DMS53 (cell line): ENCODE measurements at places on chromosomes 16 and 17.

GRCh38 chr16:81883235-81883634, 104.1 kb downstream of the PLCG2 start:
- DNase-seq: peak; percentile 83

DNA sequence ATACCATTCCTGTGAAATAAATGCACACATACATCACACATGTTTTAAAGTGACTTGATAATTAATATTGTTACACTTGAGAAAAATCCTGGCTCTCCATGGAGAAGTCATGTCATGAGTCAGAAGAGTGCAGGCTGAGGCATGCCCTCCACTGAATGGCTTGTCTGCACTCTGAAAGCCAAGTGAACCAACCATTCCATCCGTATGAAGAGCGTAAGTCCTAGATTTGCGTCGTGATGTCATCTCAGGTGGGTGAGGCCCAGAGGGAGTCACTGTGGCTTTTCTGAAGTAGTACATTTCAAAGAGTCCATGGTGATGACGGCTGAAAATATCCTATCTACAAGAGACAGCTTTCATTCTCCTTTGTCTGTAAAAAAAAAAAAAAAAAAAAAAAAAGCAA, 83.5 kb upstream of the IRX5 start:
- DNase-seq: peak; percentile 29

- DNase-seq: no peak
These were observed 159.2 kb downstream of the XYLT1 start for GRCh38 chr16:17311333-17312093.

GRCh38 chr17:48012151-48012520, 25.5 kb downstream of the COPZ2 start:
- peak; percentile 90 for DNase-seq

DNA sequence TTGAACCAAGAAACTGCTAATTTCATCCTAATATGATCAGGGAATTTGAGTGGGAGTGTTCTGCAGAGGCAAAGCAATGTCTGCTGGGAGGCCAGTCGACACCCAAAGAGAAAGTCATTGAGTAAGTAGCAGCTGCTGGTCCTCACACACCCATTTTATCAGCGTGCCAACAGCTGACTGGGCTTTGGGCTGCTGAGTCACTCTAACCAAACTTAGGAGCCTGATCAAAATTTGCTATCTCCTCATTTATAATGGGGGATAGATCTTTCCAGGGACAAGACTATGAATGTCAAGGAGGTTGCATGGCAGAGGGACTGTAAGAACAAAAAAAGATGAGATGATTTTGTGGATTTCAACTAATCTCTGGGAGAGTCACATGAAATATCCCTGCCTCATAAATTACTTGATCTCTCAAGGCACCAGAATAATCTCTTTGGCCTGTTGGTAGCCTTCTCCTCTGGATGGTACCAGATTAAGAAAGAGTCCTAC, 32.9 kb downstream of the CPSF4L start:
- peak; percentile 85 for DNase-seq

- DNase-seq: no peak
These were observed 788 bp downstream of the METTL22 start for GRCh38 chr16:8622315-8622656.

DNA sequence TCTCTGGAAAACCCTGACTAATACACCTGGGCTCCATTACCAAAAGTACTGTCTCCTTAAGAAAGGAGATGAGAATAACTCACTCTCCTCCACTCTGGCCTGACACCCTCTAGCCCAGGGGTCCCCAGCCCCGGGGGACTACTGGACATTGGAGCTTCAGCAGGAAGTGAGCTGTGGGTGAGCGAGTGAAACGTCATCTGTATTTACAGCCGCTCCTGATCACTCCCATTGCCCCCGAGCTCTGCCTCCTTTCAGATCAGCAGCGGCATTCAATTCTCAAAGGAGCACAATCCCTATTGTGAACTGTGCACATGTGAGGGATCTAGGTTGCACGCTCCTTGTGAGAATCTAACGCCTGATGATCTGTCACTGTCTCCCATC, 126.3 kb upstream of the TNRC6C start:
- DNase-seq: no peak

DNA sequence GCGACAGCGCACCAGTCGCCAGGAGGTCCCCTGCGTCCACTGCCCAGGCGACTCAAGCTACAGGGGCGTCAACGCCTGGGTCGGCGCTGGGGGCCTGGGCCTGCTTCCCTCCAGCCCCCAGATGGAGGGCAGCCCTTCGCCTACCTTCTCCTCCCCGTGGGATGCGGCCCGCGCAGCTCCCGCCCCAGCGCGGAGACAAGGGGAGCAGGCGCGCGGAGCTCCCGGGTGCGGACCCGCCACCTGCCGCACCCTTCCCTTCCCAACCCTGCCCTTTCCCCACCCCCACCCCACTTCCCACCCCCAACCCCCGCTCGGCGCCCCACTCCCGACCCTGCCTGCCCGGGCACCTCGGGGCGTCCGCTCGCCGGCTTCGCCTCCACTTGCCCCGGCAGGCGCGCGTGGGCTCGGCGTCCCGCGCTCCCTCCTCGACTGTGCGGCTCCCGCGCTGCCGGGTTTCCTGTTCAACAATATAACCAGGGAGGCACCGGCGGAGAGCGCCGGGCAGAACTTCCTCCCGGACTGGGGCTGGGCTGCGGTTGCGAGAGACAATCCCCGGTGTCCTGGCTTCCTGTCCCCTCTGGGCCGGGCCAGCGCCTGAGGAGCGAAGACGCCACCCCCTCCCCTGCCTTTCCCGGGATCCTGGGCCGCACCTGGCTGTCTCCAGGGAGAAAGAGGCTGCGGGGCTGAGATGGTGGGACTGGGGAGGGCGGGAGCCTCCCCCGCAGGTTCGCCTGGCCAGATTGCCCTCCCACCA, at the start of gene ARHGAP27:
Gene ARHGAP27, minus strand, starts transcription at position 466 of the 754 bp plus-strand sequence. CDS start 2,591 bp downstream, outside the sequence.
- peak; percentile 85 for DNase-seq

- no peak for DNase-seq
These were observed 82.9 kb upstream of the CHMP6 start for GRCh38 chr17:80908776-80909175.

DNA sequence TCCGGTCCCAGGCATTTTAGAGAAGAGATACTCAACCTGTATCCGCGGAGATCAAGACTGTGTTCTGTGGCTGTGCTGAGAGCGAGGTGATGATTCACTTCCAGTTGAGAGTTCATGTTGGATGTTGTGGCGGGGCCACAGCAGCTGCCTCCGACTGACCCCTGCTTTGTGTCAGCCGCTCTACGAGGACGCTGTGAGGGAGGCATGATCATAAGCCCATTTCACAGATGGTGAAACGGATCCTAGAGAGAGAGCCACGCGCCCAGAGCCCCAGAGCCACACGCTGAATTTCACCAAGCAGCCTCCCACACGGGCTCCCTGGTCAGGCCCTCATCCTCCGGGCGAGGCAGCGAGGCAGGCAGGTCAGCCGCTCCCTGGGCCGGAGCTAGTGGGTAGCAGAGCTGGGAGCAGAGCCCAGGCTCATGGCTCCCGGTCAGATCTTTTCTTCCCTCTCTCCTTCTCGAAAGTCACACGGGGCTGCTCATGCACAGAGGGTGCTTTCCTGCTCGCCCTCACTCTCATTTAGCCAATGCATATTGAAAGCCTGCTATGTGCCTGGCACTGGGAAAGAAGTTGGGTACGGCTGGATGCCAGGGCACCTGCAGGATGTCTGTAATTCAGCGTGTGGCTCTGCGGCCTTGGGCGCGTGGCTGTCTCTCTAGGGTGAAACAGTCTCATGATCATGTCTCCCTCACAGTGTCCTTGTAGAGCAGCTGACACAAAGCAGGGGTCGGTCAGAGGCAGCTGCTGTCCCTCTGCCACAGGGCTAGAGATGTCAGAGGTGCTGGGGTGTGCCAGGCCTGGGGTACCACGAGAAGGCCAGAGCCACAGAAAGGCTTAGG, 155.6 kb upstream of the CHMP6 start:
- DNase-seq: no peak

- DNase-seq: no peak
These were observed 75.4 kb downstream of the DNAH3 start for GRCh38 chr16:21075252-21075651.

- DNase-seq: peak; percentile 78
These were observed 14.4 kb downstream of the GUCY2D start for GRCh38 chr17:8016632-8017424.

GRCh38 chr17:78238823-78239488, 7.5 kb downstream of the TMEM235 start:
- DNase-seq: no peak

GRCh38 chr16:84631153-84631466, 13.2 kb upstream of the COTL1 start:
- DNase-seq: no peak

DNA sequence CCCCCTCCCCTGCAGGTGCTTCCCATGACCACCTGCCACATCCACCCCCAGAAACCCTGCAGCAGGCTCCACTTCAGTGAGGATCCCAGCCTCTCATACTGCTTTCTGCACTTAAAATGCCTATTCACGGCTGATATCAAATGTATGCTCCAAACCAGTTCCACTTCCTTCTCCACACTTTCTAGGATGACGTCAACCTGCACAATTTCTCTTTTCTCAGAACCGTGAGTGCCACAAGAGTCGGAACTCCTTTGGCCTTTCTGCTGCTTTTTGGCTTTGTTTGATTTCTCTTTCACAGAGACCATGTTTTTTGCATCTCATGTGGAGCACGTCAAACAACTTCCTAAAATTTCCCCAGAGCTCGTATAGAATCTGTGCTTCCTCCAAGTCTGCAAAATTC, 378.8 kb upstream of the TNRC6C start:
- no peak for DNase-seq

DNA sequence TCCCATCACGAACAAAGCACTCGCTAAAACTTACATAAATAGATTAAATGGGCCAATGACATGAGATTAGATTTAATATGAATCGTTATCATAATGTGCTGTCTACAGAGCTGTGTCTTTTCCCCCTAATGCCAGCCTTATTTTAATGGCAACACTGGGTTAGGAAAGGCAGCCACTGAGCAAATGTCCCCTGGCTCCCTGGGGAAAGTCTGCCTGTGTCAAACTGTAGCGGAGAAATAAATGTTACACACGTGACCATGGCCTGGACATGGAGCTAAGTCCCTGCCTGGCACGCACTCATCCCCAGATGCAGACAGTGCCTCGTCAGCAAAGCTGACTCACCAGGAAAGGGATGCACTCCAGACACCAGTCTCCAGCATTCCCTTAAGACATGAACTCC, 61.3 kb upstream of the SDK2 start:
- no peak for DNase-seq

DNA sequence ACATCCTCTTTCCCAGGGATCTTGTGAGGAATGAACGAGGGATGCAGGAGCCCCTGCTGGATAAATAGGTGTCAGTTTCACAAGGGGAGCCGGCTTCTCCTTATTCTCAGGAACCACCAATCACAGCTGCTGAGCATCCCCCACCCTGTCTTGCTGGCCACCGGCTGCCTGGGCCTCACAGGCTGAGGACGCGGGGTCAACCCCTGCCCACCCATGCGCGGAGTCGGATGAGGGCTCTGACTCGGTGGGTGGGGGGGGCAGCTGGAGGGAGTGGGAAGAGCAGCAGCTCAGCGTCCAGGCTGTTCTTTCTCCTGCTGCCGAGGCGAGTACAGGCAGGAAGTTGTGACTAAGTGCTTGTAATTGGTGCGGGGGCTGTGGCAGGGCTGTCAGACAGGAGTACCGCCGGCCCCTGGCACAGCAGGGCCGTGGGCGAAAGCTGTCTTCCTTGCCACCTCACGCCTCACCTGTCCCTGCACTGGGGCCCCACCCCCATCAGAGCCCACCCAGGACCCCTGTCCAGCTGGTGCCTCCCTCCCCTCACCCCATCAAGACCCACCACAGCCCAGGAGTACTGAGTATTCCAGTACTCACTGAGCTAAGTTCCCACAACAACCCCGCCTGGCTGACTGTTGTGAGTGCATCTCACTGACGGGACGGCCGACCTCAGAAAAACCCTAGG, 11.0 kb upstream of the DPEP1 start:
- DNase-seq: peak; percentile 26

GRCh38 chr17:72423286-72423589, 302.4 kb downstream of the SOX9 start:
- DNase-seq: no peak

DNA sequence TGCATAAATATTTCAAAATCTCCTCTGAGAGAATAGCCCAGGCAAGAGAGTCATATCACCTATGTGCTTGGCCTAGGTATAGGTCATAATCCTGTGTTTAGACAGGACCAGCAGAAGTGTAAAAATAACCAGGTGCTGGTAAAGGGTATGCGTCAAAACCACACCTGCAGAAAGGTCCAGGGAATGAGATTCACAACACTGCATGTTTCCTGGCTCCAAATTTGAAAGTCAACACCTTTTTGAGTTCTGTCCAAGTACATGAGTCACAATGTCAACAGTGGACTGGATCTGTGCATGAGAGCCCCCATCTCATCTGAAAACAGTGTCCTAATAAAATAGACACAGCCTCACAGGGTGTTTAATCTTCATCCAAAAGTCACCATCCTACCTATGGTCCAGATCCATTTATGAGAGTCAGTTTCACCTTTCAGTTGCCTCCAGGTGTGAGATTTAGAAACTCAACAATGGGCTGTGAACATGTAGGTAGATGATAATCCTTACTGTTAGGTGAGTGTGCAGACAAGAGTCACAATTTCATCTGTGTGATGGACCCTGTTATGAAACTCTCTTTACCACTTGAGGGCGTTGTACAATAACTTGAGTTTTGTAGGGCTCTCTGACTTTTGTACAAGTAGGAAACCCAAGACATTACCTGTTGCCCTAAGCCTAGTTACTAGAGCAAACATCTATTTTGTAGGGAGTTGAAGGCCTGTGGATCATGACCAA, 2100.7 kb downstream of the TP53TG3F start:
- peak; percentile 5 for DNase-seq

DNA sequence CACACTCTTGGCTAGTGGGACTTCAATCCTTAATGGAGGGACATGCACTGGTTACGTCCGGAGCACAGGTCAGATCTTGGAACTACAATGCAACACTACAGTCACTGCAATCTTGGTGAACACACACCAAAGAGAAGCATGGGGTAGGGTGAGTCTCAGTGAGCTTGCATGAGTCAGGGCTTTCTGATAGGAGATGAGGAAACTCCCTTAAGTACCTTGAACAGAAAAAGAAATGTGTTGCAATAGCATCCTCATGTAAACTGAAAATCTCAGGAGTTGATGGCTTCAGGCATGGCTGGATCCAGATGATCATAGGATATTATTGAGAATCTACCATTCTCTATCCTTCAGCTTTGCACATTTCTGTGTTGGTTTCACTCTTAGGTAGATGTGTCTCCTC, 54.1 kb downstream of the CES1 start:
- DNase-seq: no peak

- no peak for DNase-seq
These were observed 81.3 kb downstream of the COX10 start for GRCh38 chr17:14150619-14151018.
